ENCODE measurements at places on chromosomes 16 and 17.
A peak's percentile ranks its signal among the peaks of the same experiment; 100 is the strongest.

GRCh38 chr16:76882105-76882504, 308.9 kb upstream of the MON1B start:
- DNase-seq, result no peak

GRCh38 chr16:71648921-71649320, 22.9 kb downstream of the MARVELD3 start:
- peak; percentile 21 for DNase-seq

DNA sequence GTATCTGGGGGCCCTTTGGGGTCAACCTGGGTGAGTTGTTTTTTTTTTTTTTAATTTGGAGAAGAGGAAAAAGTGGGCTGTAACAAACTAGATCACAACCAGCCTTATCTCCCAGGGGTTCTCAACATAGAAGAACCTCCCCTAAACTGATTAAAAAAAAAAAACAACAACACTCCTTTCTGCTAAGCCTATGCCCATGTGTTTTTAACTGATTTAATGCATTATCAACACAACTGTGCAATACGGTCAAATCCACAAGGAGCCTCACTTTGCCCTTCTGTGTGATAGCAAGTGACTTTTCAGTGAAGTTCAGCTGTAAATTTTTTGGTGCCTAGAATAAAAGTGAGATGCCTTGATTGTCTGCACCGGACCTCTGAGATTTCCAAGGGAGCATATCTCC, 646 bp downstream of the MYH11 start:
- peak; percentile 60 for DNase-seq

DNA sequence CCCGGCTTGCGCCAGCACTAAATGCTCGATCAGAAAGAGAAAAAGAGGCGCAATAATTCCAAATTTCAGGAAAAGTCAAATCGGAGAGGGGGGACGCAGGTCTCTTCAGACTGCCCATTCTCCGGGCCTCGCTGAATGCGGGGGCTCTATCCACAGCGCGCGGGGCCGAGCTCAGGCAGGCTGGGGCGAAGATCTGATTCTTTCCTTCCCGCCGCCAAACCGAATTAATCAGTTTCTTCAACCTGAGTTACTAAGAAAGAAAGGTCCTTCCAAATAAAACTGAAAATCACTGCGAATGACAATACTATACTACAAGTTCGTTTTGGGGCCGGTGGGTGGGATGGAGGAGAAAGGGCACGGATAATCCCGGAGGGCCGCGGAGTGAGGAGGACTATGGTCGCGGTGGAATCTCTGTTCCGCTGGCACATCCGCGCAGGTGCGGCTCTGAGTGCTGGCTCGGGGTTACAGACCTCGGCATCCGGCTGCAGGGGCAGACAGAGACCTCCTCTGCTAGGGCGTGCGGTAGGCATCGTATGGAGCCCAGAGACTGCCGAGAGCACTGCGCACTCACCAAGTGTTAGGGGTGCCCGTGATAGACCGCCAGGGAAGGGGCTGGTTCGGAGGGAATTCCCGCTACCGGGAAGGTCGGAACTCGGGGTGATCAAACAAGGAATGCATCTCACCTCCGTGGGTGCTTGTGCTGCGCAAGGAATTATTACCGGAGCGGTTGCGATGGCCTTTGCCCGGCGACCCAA, 4.0 kb upstream of the DLX4 start:
- DNase-seq, result no peak

DNA sequence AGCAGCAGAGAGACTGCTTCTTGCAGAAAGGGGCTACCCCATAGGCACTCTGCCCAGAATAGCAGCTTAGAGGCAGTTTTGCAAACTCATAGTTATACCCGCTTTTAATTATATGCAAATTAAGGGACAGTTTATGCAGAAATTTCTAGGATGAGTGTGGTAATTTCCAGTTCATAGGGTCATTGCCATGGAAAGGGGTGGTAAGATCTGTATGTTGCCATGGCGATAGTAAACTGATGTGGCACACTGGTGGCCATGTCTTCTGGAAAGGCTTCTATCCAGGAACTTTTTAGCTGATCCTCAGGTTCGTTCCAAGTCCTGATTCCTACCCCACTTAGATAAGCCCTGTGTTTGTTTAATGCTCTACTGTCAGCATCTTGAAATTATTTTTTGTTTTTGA, 6.2 kb downstream of the STXBP4 start:
- DNase-seq, result peak; percentile 19

- no peak for DNase-seq
Observed at GRCh38 chr17:7803981-7804380, 30.0 kb upstream of the KDM6B start.

DNA sequence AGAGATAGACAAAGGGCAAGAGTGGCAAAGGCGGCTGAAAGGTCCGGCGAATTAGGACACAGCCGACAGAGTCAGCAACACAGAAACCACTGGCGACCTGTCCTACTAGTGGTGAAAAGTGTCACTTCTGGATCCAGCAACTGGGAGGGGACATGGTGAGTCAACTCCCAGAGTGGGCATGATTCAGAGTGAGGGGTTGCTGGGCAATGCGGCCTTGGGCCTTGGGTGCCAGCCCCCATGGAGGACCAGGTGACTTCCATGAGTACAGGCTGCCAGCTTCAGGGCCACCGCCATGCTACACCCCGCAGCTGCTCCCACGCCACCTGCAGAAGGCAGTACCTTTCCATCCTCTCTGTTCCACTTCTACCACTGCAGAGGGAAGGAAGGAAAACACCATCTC, 110.6 kb downstream of the ZFHX3 start:
- DNase-seq, result no peak

GRCh38 chr17:51703361-51704341, 443.3 kb downstream of the UTP18 start:
- no peak for DNase-seq

GRCh38 chr17:79831265-79832217, 7.7 kb downstream of the CBX4 start:
- no peak for DNase-seq

DNA sequence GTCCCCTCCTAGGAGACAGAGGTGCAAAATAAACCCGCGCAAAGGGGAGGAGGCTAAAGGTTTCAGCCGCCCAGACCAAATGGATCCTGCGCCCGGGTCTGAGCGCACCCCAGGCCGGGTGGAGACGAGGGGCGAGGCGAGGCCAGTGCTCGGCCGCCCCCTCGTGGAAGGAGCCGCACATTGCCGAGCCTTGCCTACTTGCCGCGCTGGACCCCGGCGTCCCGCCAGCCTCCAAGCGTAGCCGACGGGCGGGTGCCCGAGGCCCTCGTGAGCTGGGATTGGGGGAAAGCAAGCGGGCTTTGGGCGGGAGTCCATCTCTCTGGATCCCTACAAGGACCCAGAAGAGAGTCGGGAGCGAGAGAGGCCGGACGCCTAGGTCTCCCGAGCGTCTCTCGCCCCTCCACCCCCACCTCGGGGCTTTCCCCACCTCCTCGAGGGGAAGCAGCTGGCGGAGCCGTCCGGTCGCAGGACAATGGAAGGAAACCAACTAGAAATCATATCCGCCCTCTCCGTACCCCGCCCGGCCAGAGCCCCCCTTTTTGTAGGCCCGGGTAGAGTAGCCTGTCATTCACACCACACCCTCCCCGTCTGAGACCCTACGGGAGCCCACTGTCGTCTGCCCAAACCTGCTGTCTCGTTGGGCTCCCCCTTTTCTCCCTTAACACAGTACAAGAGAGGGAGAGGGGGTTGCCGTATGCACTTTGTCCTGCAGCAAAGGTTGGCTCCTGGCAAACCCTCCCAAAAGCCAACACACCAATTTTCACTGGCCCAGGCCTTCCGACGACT, 664 bp upstream of the BCL6B start:
- DNase-seq, result peak; percentile 80

- no peak for DNase-seq
Observed at GRCh38 chr17:62919388-62919787, 46.6 kb upstream of the TANC2 start.

GRCh38 chr17:68801335-68802247, 153.6 kb downstream of the ABCA8 start:
- no peak for DNase-seq

GRCh38 chr17:52790359-52790955, 631.9 kb upstream of the CA10 start:
- DNase-seq, result no peak

DNA sequence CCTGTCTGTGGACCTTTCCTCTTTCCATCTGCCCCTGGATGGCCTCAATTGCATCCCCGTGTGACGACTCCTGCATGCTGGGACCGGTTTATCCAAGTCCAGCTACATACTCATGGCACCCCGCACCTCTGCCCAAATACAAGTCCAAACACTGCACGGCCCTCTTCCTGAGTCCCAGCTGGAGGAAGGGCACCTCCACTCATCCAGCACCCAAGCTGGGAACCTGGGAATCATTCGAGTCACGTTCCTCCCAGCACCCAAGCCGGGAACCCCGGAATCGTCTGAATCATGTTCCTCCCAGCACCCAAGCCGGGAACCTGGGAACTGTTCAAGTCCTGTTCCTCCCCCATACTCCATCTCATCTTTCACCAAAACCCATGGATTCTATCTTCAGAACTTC, 10.2 kb downstream of the TRARG1 start:
- DNase-seq, result no peak

DNA sequence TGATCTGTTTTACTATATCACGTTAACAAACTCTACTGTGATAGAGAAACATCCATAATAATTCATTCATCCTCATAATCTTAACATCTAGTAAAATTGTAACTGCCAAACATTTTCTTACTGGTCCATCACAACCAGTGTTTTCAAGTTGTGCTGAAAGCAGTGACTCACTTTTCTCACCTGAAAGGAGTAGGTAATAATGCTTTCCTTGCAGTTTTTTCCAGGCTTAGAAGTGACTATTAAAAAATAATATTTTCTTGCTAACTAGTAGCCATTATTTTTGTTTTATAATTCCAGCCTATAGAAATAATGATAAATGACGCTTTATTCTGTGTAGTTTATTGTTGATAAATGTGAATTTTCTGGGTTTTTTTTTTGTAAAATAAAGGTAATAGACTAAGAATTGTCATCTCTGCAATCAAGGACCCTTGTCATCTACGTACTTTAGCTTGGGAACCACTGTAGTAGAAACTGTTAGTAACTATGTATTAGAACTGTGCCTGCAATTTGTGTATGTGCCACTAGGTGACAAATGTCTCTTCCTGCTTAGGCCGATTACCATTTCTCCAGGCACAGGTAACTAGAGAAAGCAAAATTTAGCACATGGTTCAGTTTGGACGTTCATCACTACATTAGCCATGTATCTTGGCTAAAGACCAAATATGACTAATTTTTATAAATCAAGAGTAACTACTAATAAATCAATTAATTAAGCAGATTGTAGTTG, 409.4 kb upstream of the ERCC4 start:
- no peak for DNase-seq

GRCh38 chr17:4739122-4740024, at the start of the genes CXCL16 and ZMYND15:
Gene CXCL16 (minus strand): TSS chr17:4739928. CDS start chr17:4739339, 589 bp downstream.
Gene ZMYND15 (plus strand): TSS chr17:4739833. CDS start chr17:4740549, 716 bp downstream.
- DNase-seq, result no peak

- no peak for DNase-seq
Observed at GRCh38 chr16:64656471-64656870, 465.4 kb downstream of the CDH11 start.

DNA sequence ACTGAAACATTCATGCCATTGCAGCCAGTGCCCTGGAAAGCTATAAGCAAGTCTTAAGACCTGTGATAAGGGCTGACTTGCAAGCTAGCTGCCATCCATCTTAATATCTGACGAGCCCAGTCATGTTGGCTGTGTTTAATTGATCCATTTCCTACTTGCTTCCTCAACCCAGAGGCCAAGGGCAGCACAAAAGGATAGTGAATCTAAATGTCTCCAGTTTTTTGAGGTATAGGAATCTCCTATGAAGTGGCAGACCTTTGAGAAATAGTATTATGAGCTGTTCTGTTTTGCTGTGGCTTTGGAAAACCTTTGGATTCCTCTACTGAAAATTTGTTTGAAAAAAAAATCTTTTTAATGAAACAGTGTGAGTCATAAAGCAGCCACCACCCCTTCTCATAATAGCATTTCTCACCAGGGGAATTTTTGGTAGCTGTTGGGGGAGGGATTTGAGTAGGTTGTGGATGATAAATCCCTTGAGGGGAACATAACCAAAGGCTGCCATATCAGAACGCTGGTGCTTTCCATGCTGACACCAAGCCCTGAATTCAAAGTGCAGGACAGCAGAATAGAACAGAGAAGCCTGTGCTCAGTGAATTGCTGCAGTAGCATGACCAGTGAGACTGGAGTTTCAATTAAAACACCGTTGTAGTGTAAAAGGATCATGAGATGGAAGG, 12.9 kb downstream of the ZNRF1 start:
- peak; percentile 74 for DNase-seq

GRCh38 chr16:78750611-78751010, 651.2 kb downstream of the WWOX start:
- DNase-seq, result no peak

DNA sequence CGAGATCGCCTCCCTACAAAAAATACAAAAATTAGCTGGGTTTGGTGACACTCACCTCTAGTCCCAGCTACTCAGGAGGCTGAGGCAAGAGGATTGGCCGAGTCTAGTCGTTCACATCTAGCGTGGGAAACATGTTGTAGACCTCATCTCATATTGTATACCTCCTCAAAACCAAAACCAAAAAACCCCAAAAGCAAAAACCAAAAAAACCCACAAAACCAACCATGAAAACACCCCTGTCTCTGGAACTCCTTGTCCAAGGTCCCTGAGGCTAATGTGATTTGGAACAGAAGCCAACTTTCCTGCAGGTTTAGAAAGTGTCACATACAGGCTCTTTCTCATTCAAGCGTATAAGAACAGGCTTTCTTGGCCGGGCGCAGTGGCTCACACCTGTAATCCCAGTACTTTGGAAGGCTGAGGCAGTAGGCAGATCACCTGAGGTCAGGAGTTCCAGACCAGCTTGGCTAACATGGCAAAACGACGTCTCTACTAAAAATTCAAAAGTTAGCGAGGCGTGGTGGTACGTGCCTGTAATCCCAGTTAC, 29.0 kb downstream of the RAB11FIP3 start:
- DNase-seq, result no peak

DNA sequence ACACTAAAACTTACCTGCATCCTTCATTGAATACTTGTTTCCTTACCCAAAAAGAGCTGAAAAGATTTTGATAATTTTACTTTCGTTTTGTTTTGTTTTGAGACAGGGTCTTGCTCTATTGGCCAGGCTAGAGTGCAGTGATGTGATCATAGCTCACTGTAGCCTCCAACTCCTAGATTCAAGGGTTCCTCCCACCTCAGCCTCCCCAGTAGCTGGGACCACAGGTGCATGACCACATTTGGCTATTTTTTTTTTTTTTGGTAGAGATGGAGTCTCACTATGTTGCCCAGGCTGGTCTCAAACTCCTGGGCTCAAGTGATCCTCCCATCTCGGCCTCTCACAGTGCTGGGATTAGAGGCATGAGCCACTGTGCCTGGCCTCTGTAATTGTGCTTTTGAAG, 10.0 kb upstream of the TCAP start:
- no peak for DNase-seq
